Inflammatory macrophage treated with lipopolysaccharide for 1 hour (primary cell): ENCODE measurements at places on chromosomes 12 and 14.

DNA sequence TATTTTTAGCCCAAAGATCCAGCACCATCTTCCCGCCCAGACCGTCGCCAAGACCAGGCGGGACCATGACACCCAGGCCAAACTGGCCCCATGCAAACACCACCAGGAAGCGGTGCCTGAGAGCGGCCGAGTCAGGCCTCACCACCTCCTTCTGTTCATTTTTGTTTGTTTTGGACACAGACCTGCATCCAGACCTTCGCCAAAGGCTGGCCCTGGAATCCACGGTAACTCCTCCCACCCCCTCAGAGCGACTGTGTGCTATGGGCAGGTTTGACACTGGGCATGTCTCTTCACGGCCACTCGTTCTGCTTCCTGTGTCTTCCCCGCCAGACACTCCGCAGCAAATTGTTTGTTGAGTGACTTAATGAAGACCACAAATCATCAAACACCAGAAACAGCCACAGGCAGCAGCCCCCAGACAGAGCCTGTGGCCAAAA lies 47.1 kb downstream of the NCOR2 start:
- DNase-seq = no peak

DNA sequence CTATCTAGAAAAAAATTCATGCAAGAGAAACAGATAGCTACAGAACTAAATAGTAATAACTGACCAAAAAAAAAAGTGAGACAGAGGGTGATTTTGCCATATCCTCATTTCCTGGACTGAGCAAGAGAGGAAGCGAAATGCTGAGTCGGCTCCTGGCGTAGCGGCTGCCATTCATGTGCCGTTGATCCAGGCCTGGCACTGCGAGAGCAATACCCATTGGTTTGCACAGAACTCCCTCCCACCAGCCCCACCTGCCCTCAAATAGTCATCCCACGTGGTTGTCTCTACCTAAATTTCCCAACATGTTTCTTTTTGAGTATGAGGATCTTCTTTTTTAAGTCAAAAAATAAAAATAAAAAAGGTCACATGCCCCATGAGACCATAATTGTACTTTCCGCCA lies 9.4 kb upstream of the WNT5B start:
- DNase-seq = peak; percentile 72

DNA sequence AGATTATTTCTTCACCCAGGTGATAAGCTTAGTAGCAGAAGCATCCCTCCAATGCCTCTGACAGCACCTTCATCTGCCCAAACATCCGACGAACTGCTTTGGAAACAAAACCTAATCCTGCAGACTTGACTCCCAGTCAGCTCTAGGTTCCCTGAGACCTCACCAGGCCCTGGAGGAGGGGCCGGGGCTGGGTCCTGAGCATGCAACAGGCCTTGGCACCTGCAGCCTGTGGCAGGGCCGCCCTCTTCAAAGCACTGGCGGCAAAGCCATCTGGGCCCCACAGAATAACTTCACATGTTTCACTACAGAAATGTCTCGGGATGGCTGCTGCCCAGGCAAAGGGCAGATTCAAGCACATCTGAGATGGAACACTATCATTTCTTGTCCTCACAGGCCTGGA lies 133.3 kb downstream of the PIWIL1 start:
- DNase-seq = no peak

GRCh38 chr14:96195441-96196081 lies 9.1 kb upstream of the BDKRB2 start:
- no peak for DNase-seq

DNA sequence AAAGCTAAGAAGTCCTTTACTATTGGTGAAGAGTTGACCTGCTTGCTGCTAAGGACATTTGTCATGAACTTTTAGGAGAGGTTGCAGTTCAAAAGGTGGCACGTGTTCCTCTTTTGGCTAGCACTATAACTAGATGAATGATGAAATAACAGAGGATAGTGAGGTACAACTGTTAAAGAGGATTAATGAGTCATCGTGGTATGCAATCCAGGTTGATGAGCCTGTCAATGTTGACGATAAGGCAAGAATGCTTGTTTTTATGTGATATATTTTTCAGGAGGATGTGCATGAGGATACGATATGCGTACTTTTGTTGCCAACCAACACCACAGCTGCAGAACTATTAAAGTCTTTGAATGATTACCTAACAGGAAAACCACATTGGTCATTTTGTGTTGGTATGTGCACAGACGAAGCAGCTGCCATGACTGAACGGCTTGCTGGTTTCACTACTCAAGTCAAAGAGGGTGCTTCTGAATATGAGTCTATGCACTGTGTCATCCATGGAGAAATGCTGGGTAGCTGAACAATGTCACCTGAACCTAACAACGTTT lies 10.6 kb downstream of the CEP128 start:
- peak; percentile 48 for DNase-seq

DNA sequence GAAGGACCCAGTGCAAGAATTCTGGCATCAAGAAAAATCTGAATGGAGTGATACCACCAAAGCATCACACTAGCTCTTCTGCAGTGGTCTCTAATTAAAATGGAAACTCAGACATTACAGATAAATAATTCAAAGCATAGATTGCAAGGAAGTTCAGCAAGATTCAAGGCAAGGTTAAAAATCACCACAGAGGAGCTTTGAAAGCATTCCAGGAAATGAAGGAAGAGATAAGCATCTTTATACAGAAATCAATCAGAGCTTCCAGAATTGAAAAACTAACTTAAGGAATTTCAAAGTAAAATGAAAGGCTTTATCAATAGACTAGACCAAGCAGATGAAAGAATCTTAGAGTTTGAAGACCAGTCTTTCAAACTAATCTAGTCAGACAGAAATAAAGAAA lies 20.4 kb upstream of the GLIPR1 start:
- DNase-seq = no peak

DNA sequence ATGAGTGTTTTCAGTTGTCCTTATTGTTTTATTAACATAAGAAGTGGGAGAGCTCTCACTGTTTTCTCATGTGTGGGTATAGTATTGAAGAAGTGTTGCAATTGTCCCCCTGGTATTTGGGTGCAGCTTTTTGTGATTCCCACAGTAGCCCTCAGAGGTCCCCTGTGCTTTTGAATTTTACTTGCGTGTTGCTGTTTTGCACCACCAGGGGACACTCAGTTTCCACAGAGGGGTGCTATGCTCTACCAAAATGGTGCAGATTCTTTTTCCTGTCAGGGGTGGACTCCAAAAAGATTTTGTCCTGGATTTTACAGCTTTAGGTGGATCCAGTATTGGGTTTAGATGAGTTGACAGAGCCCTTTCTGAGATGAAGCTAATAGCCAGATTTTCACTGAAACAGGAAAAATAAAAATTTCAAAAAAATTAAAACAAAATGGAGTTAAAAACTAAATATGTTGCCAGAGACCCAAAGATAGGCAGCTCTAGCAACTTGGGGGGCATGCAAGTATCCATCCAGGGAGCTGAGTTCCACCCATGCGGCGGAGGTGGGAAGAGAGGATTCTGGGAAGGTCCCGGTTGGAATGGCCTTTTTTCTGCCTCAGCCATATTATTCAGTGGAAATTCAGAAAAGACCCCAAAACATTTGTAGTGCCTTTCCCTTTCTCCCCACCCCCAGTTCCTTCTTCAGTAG lies 50.2 kb downstream of the TTLL5 start:
- DNase-seq = no peak

DNA sequence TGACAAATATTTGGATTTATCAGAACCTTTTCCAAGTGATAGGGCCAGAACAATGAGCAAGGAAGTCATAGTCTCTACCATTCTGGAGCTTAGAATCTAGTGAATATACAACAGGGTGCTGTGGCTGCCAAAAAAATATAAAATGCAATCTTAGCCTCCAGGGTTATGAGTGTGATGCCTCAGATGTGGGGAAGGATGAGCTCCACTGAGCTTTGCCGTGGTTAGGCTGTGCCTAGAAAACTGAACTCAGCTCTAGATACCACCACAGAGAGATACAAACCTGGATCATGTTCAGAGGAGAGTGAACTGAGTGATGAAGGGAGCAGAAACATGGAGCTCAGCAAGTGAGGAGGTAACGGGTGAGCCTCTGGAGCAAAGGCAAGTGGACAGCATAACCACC lies 138.1 kb upstream of the HIF1A start:
- no peak for DNase-seq

DNA sequence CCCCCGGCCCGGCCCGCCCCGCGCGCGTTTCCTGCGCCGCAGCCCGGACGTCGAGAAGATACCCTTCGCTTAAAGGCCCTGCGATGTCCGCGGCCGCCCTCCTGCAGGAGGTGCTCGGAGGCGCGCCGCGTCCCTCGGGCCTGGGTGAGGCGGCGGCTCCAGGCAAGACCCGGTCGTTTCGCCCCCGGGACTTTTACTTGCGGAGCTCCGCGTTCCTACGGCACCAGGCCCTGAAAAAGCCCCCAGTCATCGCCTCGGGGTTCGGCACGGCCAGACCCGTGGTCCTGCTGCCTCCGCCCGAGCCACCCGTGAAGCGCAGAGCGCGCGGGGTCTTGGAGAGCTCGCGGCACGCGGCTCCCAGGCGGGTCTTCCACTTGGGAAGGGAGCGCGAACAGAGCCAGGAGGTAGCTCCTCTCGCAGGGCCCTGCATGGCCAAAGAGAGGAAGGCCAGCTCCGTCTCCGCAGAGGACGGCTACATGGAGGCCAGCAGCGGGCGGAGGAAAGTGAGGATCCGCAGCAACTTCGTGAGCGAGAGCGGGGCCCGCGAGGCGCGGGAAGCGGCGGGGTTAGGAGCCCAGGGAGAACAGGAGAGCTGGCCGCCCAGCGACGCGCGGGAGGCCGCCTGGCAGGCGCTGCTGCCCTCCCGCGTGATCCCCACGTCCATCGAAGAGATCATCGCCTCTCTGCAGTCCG lies 26.9 kb downstream of the TTC6 start:
- no peak for DNase-seq

- peak; percentile 18 for DNase-seq
These were observed 273.9 kb upstream of the MIS18BP1 start for GRCh38 chr14:45526715-45527549.

DNA sequence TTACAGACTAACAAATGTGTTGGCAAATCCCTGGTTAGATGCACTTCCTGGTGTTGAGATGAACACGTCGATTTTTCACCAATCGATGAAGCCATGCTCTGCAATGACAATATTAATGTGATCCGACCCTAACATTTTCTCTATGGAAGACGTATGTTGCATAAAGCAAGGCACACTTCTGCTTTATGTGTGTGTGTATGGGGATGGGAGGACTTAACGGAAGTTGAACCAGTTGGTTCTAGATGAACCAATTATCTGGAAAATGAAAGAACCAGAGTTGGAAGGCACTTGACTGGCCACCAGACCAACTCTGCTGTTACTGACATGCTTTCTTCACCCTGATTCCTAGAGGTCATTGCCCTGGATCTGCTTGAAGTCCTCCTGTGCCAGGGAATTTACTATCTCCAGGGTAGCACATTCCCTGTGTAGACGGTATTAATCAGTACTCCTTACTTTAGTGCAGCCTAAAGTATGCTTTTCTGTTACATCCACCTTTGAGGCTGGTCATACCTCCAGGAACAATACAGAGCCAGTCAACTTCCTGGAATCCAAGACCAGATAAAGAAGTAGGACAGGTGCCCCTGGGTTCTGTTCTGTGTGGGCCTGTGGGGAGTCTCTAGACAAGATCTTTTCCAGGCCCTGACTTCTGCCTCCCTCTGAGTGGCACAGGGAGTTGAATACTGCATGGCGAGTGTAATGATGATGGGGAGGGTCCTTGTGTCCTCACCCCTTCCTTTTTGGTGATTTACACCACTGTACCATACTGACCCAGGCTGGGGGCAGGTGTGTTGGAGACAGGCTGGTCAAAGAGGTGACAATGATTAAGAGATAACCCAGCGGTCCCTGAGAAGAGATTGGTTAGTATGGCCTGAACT lies 4.1 kb downstream of the SDR39U1 start:
- peak; percentile 67 for DNase-seq

- DNase-seq = peak; percentile 45
These were observed 115.7 kb downstream of the PLXNC1 start for GRCh38 chr12:94263905-94264561.

DNA sequence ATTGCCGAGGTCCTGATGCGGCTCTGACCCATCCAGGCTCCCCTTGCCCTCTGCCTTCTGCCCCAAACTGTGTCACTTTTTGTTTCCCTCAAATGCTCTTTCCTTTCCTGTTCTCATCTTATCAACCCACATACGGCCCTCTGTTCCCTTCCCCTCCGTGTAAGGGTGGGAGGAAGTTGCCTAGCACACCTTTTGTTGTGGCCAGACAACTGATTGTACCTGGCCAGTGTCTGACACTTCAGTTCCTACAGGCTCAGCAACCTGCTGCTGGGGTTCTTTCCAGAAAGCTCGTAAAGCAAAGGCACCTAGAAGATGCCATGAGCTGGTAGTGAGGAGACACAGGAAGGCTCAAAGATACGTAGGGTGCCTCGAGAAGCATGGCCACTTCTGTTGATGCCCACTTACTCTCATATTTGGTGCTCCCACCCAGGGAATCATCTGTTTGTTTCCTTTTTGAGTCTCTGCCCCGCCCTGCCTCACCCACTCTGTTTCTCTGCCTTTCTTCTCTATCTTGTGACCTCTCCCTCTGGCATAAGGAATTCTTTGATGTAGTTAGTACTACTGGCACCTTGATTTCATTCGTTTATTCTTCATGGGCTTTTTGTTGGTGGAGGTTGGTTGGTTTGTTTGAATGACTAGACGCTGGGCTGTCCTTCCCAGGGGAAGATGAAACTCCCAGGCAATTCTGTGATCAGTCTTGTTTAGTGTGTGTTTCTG lies 152.4 kb upstream of the FKBP4 start:
- no peak for DNase-seq

GRCh38 chr12:88854260-88854659 lies 274.0 kb upstream of the KITLG start:
- DNase-seq = no peak

- no peak for DNase-seq
These were observed 182.6 kb downstream of the SUDS3 start for GRCh38 chr12:118558941-118559340.

DNA sequence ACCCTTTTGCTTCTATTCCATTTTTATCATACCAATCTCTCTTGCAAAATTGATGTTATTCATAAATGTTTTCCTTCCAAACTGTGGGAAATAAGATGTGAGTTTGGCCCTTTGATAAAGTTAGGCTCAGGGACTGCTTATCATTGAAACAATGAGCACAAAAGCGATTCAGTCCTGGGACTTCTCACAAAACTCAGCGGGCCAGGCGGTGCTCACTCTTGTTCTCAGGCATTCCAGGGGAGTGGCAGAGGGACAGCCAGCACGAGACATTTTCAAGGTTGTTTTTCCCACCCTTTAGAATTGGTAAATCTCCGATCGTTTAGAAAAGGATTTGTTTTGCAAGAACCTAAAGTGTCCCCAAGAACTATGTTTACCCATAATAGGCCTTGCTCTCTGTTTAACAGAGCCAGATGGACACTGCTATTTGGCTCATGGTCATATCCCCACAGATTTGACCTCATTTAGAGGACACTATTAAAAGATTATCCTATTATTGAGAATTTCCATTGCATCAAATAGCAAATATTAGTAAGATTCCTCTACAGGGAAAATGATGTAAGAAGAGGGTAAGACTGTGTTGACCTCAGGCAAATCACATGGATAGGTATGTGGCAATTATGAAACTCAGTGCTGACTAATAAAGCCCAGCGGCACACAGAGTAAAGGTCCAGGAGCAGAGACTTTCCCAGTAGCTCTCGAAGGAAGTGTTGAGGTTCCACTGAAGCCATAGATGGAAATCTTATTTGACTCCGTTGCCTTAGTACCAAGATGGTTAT lies 102.7 kb upstream of the USP44 start:
- peak; percentile 23 for DNase-seq

GRCh38 chr14:23356662-23357061 lies 4.0 kb upstream of the SLC22A17 start:
- no peak for DNase-seq

GRCh38 chr12:25592725-25593495 lies 39.8 kb upstream of the LMNTD1 start:
- no peak for DNase-seq
